H4 (cell line): ENCODE measurements at places on chromosomes 1 and 21. TPM values are rescaled to one million over a fixed set of nuclear protein-coding genes. Genes with fewer than 3 reads are reported as not detected.

DNA sequence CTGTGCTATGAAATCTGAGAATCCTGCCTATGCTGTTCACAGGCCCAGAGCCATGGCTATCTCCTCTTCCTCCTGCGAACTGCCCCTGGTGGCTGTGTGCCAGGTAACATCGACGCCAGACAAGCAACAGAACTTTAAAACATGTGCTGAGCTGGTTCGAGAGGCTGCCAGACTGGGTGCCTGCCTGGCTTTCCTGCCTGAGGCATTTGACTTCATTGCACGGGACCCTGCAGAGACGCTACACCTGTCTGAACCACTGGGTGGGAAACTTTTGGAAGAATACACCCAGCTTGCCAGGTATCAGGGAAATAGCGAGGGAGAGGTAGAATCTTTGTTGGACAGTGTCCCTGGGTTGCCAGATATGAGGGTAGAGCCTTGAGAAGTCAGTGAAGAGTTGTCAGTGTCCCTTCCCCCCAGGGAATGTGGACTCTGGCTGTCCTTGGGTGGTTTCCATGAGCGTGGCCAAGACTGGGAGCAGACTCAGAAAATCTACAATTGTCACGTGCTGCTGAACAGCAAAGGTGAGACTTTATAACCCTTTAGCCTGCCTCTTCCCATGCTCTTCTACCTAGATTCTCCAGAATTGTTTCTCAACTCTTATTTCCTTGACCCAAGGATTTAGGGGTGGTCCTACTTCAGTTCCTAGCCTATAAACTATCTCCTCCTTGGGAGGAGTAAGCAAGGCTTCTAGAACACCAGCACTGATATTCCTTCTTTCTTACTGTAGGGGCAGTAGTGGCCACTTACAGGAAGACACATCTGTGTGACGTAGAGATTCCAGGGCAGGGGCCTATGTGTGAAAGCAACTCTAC is 1.4 kb downstream of the NIT1 start:
- peak; percentile 71 for DNase-seq

GRCh38 chr1:83109692-83110091 is 889.2 kb downstream of the TTLL7 start:
- no peak for DNase-seq

- DNase-seq: no peak
These were observed 1.8 kb downstream of the ARF1 start for GRCh38 chr1:228084325-228084724.

DNA sequence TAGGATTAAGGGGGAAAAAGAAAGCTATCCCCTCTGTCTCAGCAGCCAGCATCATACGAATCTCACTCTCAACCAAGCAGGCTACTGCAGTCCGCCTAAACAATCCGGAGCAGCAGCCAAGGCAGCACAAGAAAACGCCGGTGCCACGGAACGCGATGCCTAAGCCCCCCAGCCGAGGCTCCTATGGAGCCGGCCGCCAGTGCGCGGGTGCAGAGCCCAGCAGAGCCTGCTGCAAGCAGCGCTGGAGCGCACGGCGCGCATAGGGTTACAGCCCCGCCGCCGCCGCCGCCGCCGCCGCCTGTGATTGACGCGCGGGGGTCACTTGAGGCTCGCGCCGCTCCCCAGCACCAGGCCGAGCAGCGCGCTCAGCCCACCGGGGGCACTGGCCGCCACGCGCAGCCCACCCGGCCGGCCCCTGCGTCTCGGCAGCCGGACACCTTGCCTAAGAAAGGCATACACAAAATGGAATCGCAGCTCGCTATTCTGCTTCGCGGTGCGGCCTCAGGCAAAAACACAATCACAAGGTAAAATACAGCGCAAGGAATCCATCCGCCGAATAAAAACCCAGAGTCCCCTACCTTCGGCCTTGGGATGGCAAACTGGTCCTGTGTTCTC is 780 bp downstream of the HIVEP3 start:
- no peak for DNase-seq

DNA sequence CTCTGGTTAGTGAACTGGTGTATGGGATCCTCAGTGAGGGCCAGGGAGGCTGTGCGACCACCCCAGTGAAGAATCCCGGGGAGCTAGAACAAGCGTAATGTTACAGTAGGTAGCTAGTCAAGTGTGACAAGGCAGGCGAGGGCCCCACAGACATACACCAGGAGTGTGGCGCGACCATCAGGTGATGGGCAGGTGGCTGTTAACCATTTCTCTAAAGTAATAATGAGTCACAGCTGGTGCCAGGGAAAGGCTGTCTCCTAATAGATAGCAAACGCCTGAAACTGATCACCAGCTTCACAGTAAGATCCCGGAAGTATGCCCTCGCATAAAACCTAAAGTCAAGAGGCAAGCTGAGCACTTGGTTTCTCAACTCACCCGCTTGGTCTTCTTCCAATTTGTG is 40.5 kb upstream of the TARBP1 start:
- no peak for DNase-seq

GRCh38 chr1:92484472-92485380 is 2.0 kb downstream of the GFI1 start:
- DNase-seq: no peak

DNA sequence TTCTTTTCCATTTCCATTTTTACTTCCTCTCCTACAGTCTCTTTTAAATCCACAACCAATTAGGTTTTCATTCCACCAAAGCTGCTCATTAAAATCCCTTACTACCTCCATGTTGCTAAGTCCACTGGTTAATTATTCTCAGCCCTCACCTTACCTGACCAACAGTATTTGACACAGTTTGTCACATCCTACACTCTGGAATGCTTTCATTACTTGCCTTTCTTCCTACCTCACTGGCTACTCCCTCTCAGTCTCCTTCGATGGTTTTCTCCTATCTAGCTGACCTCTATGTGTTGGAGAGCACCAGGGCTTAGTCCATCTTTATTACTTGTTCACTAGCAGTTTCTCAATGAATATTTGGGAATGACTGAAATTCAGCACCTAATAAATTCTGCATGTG is 78.6 kb downstream of the NME7 start:
- no peak for DNase-seq

- no peak for DNase-seq
These were observed 39.5 kb downstream of the ERI3 start for GRCh38 chr1:44315521-44315920.

DNA sequence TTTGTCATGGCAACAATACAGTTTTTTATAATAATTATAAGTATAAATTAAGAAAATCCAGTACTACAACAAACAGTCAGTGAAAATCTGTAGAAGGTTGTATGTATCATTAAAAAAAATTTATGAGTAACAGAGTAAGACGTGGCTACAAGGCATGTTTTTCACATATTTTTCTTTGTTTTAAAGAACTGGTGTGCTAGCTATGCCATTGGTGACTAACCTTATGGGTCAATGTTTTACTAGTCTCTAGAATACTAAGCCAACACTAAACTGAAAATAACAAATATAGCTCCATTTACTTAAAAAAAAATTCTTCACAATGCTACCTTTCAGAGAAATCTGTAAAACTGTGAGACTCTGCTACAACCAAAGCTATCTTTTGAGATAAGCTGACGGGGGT is 261.5 kb downstream of the ADGRL2 start:
- DNase-seq: no peak

- peak; percentile 38 for DNase-seq
These were observed 79.2 kb downstream of the RNF220 start for GRCh38 chr1:44484155-44484688.

- DNase-seq: no peak
These were observed 241.1 kb upstream of the B3GALT2 start for GRCh38 chr1:193427524-193427923.

DNA sequence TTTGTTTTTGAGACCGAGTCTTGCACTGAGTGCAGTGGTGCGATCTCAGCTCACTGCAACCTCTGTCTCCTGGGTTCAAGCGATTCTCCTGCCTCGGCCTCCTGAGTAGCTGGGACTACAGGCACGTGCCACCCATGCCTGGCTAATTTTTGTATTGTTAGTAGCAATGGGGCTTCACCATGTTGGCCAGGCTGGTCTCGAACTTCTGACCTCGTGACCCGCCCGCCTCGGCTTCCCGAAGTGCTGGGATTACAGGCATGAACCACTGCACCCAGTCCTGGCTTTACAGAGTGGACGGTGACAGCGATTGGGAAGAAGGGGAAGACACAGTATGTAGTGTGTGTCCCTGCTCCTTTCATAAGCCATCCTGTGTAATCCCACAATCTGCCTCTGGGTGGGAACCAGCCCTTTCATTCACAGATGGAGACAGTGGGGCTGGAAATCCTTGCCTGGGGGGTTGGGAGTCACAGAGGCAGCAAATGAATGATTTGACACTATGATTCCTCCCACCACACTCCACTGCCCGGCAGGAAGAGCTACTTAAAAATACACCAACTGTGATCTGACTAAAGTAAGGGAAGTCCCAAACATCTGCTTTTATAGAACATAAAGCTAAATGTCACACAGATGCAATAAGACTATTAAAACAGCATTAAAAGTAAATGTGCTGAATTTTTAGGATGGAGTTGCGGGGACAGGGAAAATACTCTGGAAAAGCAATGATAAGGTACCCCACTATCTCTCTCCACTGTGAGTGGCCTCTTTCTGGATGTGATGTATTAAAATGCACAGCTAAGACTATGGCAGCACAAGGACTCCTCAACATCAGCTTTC is 4.5 kb downstream of the PARP1 start:
- no peak for DNase-seq

DNA sequence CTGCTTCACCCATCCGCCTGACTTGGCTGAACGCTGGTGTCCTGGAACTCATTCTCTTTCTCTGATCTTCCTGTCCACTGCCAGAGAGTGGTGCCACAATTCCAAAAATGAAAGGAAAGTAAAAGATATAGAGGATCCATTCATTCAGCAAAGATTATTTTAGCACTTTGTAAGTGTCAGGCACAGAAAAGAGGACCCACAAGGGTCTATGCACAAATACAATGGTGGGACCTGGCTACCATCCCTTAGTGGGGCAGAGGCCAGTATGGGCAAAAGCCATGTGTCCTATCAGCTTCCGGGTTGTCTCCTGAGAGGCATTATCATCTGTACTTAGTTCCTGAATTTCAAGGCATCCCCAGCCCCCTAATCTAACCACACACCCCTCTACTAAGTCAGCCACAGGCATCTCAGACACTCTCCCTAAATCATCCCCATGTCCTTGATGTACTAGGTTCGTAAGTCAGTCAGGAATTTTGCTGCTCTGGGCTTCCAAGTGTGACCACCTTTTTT is 19.0 kb downstream of the SSR2 start:
- no peak for DNase-seq

DNA sequence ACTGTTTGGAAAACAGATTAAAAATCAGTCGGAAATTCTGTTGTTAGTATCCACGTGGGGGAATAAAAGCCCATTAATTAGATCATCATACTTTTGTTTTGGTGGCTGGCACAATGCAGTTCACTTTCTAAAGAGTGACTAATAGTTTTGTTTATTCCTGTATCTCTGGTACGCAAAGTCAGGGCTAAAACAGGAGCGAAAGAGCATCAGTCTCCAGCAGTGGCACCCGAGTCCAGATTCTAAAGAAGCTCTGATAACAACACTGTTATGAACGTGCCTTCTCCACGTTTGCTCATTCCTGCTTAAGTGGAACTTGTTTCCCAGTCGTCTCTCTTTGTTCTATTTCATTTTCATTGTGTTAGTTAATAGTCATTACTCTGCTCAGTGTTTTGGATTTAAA is 69.6 kb downstream of the HSPA13 start:
- peak; percentile 25 for DNase-seq

KIF1B gene
- 11.4 and 13.6 TPM in 2 replicates for total RNA-seq

HHIPL2 gene
- total RNA-seq: 20.9 and 22.5 TPM in 2 replicates

CR2 gene
- total RNA-seq: 0.02 and 0.08 TPM in 2 replicates

KRTAP12-4 gene
- total RNA-seq: not detected in 2 replicates

CD1E gene
- total RNA-seq: not detected in 2 replicates

LDLRAD2 gene
- not detected in 2 replicates for total RNA-seq

S100A7 gene
- total RNA-seq: not detected in 2 replicates

APH1A gene
- 129 and 140 TPM in 2 replicates for total RNA-seq

HES2 gene
- total RNA-seq: not detected in 2 replicates
